Occipital lobe (tissue), 3 donors: ENCODE measurements at places on chromosomes 7 and 10.

GRCh38 chr10:114094795-114095194, 51.1 kb downstream of the ADRB1 start:
- DNase-seq = no peak

- no peak for DNase-seq
These were observed 47.4 kb downstream of the NRP1 start for GRCh38 chr10:33287112-33287511.

- DNase-seq = no peak
These were observed 117.3 kb downstream of the TRRAP start for GRCh38 chr7:98995523-98996149.

DNA sequence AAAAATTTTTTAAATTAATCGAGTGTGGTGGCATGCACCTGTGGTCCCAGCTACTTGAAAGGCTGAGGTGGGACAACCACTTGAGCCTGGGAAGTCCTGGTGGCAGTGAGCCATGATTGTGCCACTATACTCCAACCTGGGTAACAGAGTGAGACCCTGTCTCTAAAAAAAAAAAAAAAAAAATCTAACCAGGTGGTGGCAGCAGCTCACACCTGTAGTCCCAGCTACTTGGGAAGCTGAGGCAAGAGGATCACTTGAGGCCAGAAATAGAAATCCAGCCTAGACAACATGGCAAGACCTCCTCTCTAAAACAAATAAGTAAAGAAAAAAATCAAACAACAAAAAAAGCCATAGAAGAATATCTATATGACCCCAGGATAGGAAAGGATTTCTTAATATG, 3.6 kb upstream of the MYOF start:
- no peak for DNase-seq

GRCh38 chr7:31019509-31019908, 32.6 kb upstream of the ADCYAP1R1 start:
- no peak for DNase-seq

- DNase-seq = no peak
These were observed 99.7 kb upstream of the IFRD1 start for GRCh38 chr7:112350585-112350984.
